G401 (cell line): ENCODE measurements at places on chromosomes 4 and X. TPM values are rescaled to one million over a fixed set of nuclear protein-coding genes. Genes with fewer than 3 reads are reported as not detected.

Gene PCDH10
- total RNA-seq = 2.3 and 3.3 TPM in 2 replicates

GRCh38 chr4:164783976-164784375 lies 30.0 kb downstream of the SMIM31 start:
- DNase-seq = no peak

GRCh38 chrX:134025986-134026545 lies 40.7 kb upstream of the GPC3 start:
- peak; percentile 9 for DNase-seq

DNA sequence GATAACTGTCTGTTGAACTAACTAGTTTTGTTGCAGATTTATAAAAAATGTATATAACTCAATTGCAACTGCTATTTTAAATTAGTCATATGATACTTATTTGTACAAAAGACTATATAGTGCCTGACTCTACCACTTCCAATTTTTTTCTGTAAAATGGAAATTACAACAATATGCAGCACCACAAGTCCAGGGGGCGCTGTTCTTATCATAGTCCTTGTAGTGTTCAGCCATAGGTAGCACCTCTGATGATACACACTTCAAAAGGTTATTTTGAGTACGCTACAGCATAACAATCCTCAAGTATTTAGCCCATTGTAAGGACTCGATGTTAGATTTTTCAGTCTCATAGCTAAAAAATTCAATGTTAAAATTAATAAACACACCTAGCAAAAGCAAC lies 174.9 kb downstream of the CORIN start:
- no peak for DNase-seq

DNA sequence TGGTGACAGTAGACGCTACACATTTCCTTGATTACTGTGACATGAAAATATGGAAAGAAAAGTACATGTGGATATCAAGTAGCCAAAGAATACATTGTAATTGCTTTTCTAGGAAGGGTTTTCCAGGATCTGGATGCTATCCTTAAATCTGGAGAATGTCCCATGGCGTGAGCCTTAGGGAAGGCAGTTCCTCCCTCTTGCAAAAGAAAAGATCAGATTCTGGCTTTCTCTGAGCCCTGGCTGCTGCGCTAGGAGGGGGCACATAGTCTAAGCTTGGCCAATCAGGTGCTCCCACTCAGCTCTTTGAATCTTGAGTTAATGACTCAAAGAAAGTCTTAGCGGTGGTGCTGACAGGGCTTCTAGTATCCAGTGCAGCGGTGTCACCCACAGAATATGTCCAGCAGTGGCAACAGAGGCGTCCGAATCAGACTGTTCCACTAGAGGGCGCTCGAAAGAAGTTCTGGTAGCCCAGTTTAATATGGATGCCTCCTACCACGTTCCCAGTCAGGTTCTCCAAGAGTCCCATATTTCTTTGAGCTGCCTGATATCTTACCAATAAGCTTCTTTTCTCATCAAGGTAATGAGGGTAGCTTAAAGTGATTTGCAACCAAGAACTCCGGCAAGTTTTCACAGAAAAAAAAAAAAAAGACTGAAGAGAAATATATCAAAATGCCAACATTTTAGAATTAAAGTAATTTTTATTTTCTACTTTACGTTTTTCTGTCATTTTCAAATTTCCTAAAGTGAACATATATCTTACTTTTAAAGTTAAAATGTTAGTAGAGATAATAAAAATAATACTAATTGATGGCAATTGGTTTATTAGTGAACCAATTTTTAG lies 213.4 kb upstream of the S100G start:
- peak; percentile 32 for DNase-seq
